ENCODE measurements at places on chromosomes 1 and 21.

DNA sequence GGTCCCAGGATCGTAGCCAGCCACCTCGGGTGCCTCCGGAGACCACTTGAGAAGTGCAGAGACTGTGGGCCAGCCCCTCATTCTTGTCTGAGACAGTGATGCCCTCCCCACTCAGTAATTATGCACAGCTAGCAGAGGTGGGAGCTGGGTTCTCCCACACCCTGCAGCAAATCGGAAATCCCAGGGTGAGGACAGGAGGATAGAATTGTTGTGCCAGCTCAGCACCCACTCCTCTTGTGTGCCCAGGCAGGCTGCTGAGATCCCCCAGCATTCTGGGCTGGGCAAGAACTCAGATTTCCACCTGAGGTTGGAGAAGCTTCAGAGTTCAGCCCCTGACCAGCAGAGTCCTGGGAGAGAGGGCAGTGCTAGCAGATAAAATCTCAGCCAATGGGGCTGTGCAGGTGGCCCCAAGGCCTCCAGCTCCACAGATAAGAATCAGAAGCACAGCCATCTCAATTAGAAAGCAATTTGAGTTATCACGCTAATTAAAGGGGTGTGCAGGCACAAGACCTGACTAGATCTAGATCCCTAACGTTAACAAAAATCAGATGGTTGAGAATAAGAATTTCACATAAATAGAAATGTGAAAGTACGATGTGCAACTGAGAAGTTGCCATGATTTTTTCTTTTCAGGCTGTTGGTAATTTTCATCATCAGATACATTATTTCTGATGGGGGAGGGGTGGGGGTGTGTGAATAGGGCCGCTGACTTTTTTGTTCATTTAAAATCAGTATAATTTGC lies 45.5 kb upstream of the IRF2BP2 start:
- DNase-seq, result no peak

DNA sequence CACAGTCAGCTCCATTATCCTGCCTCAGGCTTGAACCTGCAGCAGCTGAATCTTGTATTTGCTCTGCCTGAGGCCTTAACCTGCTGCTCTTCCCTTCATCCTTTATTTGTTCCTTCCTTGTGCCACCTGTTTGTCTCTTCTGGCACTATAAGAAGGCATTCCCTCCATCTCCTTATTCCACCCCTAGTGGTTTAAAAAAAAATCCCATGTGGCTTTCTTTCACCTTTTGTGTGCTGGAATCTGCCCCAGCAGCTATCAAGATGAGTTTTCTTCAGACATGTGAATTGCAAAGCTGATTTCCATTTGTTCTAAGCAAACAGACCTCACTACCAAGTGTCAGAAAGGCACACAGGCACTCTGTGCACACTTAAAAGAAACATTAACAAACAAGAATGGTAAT lies 294.6 kb downstream of the TTLL7 start:
- no peak for DNase-seq

GRCh38 chr1:62024690-62025089 lies 170.0 kb upstream of the L1TD1 start:
- DNase-seq, result no peak

DNA sequence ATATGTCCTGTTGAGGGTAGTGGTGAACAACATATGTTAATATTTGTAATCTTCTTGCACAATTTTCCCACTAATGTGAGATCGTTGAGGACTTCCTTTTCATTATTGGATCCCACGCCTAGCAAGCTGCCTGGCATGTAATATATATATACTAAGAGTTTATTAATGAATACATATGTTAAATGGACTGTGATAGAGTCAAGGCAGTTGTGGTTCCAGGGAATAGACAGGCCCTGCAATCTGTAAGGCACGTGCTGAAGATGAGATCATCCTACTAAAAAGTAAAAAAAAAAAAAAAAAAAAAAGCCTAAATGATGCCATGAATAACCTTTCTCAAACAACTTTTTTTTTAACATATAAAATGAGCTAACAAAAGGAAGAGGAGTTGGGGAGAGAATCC lies 28.9 kb downstream of the PLPPR5 start:
- DNase-seq, result no peak

DNA sequence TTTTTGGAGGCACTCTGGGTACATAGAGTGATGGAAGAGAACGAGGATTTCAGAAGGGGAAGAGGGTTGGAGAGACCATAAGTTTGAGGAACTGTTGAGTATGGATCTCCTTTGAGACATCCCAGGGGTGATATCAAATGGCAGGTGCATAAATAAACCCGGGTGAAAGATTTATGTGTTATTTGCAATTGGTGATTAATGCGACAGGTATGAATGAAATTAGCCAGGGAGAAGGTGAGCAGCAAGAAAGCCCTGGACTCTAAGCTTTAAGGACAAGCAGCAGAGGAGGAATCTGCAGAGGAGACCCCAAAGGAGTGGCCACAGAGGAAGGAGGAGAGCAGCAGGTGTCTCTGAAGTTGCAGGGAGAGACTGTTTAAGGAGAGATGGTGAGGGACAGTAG lies 8.8 kb upstream of the REN start:
- DNase-seq, result no peak

- peak; percentile 65 for DNase-seq
These were observed 3.2 kb downstream of the PTP4A2 start for GRCh38 chr1:31934706-31935629.

DNA sequence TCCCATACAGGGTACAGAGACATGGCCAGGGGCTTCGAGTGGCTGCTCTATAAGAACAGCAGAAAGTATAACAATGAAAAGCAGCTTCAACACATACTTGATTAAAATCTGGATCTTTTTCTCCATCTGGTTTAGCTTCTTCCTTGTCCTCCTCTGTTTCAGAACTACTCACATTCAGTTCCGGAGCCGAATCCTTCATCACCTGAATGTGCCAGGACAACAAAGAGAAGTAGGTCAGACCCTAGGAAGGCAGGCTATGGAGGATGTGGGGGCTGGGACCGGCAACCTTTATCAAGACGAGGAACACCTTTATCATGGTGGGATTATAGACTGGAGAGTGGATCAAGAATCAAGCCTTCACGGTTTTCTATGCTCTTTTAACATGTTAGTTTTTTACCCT lies 32.2 kb upstream of the RAP1GAP start:
- no peak for DNase-seq

- no peak for DNase-seq
These were observed 81.3 kb downstream of the CDC14A start for GRCh38 chr1:100433563-100433962.

Data from CD4-positive, alpha-beta T cell treated with Interleukin-10 for 1 hour (primary cell).